Mesendoderm (in vitro differentiated cells): ENCODE measurements at places on chromosomes 2 and 18.

- H3K4me1 ChIP-seq: no peaks in the 10 kb centered on the region
- no peak for DNase-seq
- no peaks in the 10 kb centered on the region for H3K36me3 ChIP-seq
- no peaks in the 10 kb centered on the region for H3K27me3 ChIP-seq
- H3K27ac ChIP-seq: no peak overlapping the region
- H3K4me3 ChIP-seq: no peak overlapping the region
Measured at GRCh38 chr18:23958036-23958435, 56.5 kb upstream of the TTC39C start.

DNA sequence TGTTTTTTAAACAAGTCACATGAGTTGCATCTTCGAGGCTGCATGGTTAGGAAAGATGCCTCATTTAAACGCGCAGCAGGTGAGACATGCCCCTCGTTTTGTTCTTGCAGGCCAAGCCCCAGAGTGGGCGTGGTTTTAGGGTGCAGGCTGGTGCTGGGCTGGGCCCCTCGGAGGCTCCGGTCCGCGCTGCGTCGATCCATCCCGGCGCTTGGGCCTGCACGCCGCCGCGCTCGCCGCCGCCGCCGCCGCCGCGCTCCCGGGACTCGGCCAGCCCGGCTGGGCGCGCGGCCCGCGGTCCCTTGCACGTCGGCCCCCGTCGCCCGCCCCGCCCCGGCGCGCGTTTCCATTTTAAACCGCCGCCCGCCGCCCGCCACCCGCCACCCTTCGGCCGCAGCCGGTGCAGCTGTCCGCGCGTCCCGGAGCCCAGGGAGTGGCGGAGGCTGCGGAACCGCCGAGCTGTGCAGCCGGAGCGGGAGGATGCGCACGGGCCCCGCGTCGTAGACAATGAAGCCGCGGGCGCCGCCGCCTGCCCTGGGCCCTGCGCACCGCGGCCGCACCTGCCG is 175.5 kb downstream of the AGAP1 start:
- no peaks in the 10 kb centered on the region for H3K36me3 ChIP-seq
- no peaks in the 10 kb centered on the region for H3K4me1 ChIP-seq
- H3K27ac ChIP-seq: no peak overlapping the region
- peak; percentile 89 for DNase-seq

DNA sequence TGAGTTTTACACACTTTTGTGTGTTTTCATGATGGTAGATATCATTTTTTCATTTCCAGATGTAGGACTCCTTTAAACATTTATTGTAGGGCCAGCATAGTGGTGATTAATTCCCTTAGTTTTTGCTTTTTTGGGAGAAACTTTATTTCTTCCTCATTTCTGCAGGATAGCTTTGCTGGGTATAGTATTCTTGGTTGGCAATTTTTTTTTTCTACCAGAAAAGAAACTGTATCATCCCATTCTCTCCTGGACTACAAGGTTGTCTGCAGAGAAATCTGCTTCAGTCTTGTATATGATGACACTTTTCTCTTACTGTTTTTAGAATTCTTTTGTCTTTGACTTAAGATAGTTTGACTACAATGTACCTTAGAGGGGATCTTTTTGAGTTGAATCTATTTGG is 37.8 kb upstream of the RHOB start:
- H3K27ac ChIP-seq: no peak overlapping the region
- no peak for DNase-seq
- H3K4me1 ChIP-seq: no peaks in the 10 kb centered on the region
- H3K4me3 ChIP-seq: no peak overlapping the region
- no peaks in the 10 kb centered on the region for H3K36me3 ChIP-seq

- no peak overlapping the region for H3K27ac ChIP-seq
- no peak for DNase-seq
- no peaks in the 10 kb centered on the region for H3K4me1 ChIP-seq
Measured at GRCh38 chr2:2880938-2881337, 496.7 kb downstream of the EIPR1 start.

GRCh38 chr2:222290401-222290735 is 8.4 kb downstream of the PAX3 start:
- H3K27ac ChIP-seq: no peak overlapping the region
- H3K36me3 ChIP-seq: no peaks in the 10 kb centered on the region
- peaks cover 57% of the 10 kb centered on the region for H3K27me3 ChIP-seq
- no peak for DNase-seq
- H3K4me1 ChIP-seq: no peaks in the 10 kb centered on the region

DNA sequence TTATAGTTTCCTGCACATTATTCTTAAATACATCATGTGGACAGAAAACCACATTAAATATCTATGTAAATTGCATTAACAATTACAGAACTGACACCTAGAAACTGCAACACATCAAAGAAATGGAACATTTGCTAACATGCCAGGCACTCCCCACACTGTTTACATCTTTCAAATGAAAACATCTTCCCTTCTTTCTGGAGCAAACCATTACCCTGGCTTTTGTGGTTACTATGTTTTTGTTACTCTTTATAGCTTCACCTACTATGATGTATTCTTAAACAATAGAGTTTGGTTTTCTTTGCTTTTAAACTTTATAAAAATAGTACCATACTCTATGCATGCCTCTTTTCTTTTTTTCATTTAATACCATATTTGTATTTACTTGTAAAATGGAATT is 1894.5 kb upstream of the CELF4 start:
- no peaks in the 10 kb centered on the region for H3K36me3 ChIP-seq
- no peak for DNase-seq
- no peak overlapping the region for H3K27ac ChIP-seq
- no peaks in the 10 kb centered on the region for H3K4me1 ChIP-seq
- no peak overlapping the region for H3K4me3 ChIP-seq
- H3K27me3 ChIP-seq: no peaks in the 10 kb centered on the region

GRCh38 chr2:44246436-44246835 is 28.8 kb upstream of the SLC3A1 start:
- no peaks in the 10 kb centered on the region for H3K36me3 ChIP-seq
- no peak overlapping the region for H3K27ac ChIP-seq
- H3K4me1 ChIP-seq: no peaks in the 10 kb centered on the region
- DNase-seq: peak; percentile 77
- no peaks in the 10 kb centered on the region for H3K27me3 ChIP-seq

DNA sequence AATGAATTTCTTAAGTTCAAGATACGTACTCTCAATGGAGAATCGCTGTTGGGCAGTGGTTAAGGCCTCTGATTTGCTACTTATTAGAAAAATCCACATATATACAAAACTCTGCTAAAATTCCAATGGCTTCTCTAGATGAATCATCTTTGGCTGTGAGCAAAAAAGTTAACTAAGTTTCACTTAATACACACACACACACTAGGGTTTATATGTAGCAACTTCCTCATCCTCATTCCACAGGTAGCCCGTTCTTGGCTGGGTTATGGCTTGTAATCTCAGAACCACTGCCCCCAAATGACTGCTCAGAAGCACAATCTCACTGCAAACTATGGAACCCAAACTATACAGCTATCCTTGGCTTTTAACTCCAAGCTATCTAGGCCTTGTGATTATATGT is 99.7 kb downstream of the SMAD2 start:
- no peak overlapping the region for H3K27ac ChIP-seq
- H3K4me1 ChIP-seq: no peaks in the 10 kb centered on the region
- H3K36me3 ChIP-seq: peaks cover 1% of the 10 kb centered on the region
- DNase-seq: no peak
- no peaks in the 10 kb centered on the region for H3K27me3 ChIP-seq

- no peak overlapping the region for H3K4me3 ChIP-seq
- H3K27me3 ChIP-seq: no peaks in the 10 kb centered on the region
- no peaks in the 10 kb centered on the region for H3K36me3 ChIP-seq
Measured at GRCh38 chr18:47944972-47945852, 14.8 kb upstream of the SMAD2 start.

DNA sequence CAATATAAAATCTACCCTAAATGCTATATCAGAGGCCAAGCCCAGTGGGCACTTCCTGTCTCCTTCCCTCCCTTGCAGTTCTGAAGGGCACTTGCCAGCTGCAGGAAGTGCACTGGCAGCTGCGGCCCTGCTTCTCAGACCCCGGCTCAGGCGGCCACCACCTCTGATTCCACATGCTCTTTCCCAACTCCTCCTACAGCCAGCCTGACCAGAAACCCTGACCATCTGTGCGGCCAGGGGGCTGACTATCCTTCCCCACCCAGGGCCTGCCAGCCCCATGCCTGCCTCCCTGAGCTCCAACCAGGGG is 88.6 kb downstream of the ZBTB7C start:
- DNase-seq: no peak
- no peak overlapping the region for H3K27ac ChIP-seq
- H3K4me1 ChIP-seq: peaks cover 4% of the 10 kb centered on the region
- H3K27me3 ChIP-seq: no peaks in the 10 kb centered on the region

- no peaks in the 10 kb centered on the region for H3K4me1 ChIP-seq
- H3K27me3 ChIP-seq: no peaks in the 10 kb centered on the region
- no peak overlapping the region for H3K4me3 ChIP-seq
- H3K36me3 ChIP-seq: no peaks in the 10 kb centered on the region
- DNase-seq: no peak
- no peak overlapping the region for H3K27ac ChIP-seq
Measured at GRCh38 chr2:96136129-96136720, 2.1 kb downstream of the ASTL start.

GRCh38 chr2:14923820-14924580 is 291.5 kb downstream of the LRATD1 start:
- no peak overlapping the region for H3K27ac ChIP-seq
- H3K4me1 ChIP-seq: no peaks in the 10 kb centered on the region
- no peak for DNase-seq

DNA sequence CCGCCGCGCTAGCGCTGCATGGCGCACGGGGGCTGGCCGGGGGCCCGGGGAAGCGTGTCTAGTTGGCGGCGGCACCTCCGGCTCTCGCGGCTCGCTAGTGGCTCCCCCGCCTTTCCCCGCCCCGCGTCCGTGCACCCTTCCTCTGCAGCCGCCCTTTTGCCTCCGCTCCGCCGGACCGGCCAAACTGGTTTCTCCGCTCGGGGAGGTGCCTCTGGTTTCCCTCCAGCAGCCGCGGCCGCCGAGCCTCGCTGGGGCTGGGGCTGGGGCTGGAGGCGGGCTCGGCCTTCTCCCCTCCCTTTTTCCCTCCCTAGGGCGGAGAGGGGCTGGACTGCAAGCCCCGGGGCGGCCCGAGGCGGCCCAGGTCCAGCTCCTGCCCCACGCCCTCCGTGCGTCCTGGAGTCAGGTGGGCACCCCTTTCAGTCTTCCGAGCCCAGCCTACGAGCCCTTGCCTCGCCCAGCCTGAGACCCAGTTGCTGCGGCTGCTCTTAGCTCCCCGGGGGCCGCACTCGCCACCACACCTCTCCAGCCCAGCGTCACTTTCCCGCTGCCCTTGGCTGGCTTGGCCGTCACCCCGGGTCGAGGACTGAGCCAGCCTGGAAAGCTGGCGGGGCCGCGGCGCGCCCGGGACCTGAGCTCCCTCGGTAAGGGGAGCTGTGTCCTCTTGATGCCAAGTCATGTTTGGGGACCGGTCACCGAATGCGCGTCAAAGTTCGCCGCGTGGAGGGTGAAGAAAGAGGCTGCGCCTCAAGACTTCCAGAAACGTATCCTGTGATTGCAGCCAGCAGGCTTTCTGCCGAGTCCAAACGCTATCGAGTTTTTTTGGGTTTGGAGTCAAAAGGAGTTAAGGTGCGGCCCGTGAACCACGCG is at the start of gene ATP8B1:
ATP8B1 (minus strand) TSS at position 213 of the 867 bp plus-strand sequence. CDS start 71,508 bp downstream, outside the sequence.
- peaks cover 3% of the 10 kb centered on the region for H3K4me1 ChIP-seq
- peak within 1 kb of the TSS; percentile 49 for H3K4me3 ChIP-seq
- peaks cover 8% of the 10 kb centered on the region for H3K27me3 ChIP-seq
- no peaks in the 10 kb centered on the region for H3K36me3 ChIP-seq

DNA sequence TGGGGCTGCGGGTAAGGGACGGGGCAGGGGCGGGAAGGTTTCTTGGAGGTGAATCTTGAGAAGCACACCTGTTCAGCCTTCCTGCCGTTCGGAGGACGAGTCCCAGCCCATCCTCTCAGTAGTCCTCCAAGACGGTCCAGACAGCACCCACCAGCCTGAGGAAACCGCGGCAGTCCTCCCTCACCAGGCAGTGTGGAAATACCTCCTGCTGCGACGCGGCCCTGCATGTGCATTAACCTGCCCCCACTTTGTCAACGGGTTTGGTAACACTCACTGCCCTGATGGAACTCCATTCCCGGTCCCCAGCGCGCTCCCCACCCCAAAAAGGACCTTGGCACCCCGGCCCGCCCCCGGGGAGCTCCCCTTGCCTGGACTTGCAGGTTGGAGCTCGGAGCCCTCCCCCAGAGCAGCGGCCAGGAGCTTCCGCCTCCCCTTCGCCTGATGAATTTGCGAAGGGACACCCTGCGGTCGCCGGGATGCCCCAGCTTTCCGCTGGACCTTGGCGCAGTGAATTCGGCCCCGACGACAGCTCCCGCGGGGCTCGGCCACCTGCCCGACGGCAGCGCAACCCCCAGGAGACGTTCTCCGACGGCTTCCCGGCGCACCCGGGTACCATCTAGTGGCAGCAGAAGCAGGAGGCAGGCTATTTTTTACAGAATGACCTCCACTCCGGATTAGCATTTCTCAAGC is 31.5 kb downstream of the ACVR1C start:
- no peaks in the 10 kb centered on the region for H3K4me1 ChIP-seq
- peak; percentile 69 for DNase-seq
- no peaks in the 10 kb centered on the region for H3K27me3 ChIP-seq
- H3K4me3 ChIP-seq: no peak overlapping the region
- H3K36me3 ChIP-seq: no peaks in the 10 kb centered on the region

DNA sequence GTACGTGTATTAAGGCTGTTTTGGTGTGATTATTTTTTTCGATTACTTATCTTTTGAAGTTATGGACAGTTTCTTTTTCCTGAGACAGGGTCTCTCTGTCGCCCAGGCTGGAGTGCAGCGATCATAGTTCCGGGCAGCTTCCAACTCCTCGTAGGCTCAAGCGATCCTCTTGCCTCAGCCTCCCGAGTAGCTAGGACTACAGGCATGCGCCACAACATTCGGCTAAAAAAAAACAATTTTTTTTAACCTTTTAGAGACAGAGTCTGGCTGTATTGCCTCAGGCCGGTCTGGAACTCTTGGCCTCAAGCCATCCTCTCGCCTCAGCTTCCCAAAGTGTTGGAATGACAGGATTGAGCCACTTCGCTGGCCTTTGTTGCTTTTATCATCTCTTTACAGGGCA is 945 bp downstream of the HAT1 start:
- no peaks in the 10 kb centered on the region for H3K27me3 ChIP-seq
- no peaks in the 10 kb centered on the region for H3K36me3 ChIP-seq
- DNase-seq: no peak
- no peak overlapping the region for H3K27ac ChIP-seq
- H3K4me1 ChIP-seq: no peaks in the 10 kb centered on the region

- no peak for DNase-seq
- no peaks in the 10 kb centered on the region for H3K36me3 ChIP-seq
- H3K4me1 ChIP-seq: no peaks in the 10 kb centered on the region
- no peak overlapping the region for H3K27ac ChIP-seq
- no peak overlapping the region for H3K4me3 ChIP-seq
Measured at GRCh38 chr2:193199322-193199721, 1004.6 kb upstream of the TMEFF2 start.

GRCh38 chr2:52141076-52141475 is 1109.1 kb upstream of the NRXN1 start:
- no peaks in the 10 kb centered on the region for H3K27me3 ChIP-seq
- H3K4me3 ChIP-seq: no peak overlapping the region
- no peak overlapping the region for H3K27ac ChIP-seq
- peak; percentile 15 for DNase-seq
- H3K36me3 ChIP-seq: no peaks in the 10 kb centered on the region
- no peaks in the 10 kb centered on the region for H3K4me1 ChIP-seq

- peak; percentile 97 for DNase-seq
- H3K36me3 ChIP-seq: no peaks in the 10 kb centered on the region
- peaks cover 36% of the 10 kb centered on the region for H3K4me1 ChIP-seq
- no peak overlapping the region for H3K4me3 ChIP-seq
- peak overlapping the region; percentile 38 for H3K27ac ChIP-seq
Measured at GRCh38 chr2:36380624-36381481, 25.3 kb downstream of the CRIM1 start.
